ENCODE measurements at places on chromosomes 6 and 20. TPM values are rescaled to one million over a fixed set of nuclear protein-coding genes. Genes with fewer than 3 reads are reported as not detected.

TPD52L2 gene
- 76.8 TPM for total RNA-seq

SLX4IP gene
- 7.3 TPM for total RNA-seq

TRIM40 gene
- not detected for total RNA-seq

LGSN gene
- 0.32 TPM for total RNA-seq

TP53TG5 gene
- total RNA-seq: 0.83 TPM

STXBP5 gene
- 28.7 TPM for total RNA-seq

SSTR4 gene
- total RNA-seq: not detected

PLCB1 gene
- 3.4 TPM for total RNA-seq

PDE10A gene
- not detected for total RNA-seq

SLC35D3 gene
- total RNA-seq: not detected

SPEF1 gene
- 0.48 TPM for total RNA-seq

PSORS1C2 gene
- not detected for total RNA-seq

FLRT3 gene
- total RNA-seq: not detected

Measured in activated T-cell treated with anti-CD3 and anti-CD28 coated beads, Interleukin-2, amount 50 U/mL, for 72 hours (primary cell).